Fibroblast of the aortic adventitia (primary cell): ENCODE measurements at places on chromosomes 1 and 21. TPM values are rescaled to one million over a fixed set of nuclear protein-coding genes. Genes with fewer than 3 reads are reported as not detected.

Gene OR2L3
- not detected in 2 replicates for total RNA-seq

Gene RNU1-3
- under 0.01 and 2,882 TPM in 2 replicates for total RNA-seq

Gene PTGFR
- total RNA-seq, result 34.3 and 77.5 TPM in 2 replicates

Gene CITED4
- 3.5 and 3.6 TPM in 2 replicates for total RNA-seq

Gene NBPF20
- total RNA-seq, result 1.8 and 2.1 TPM in 2 replicates
